Fibroblast of skin of left biceps (primary cell): ENCODE measurements at places on chromosomes 12 and 14.

- peak; percentile 44 for DNase-seq
Observed at GRCh38 chr12:96980991-96981414, 73.9 kb downstream of the NEDD1 start.

- peak; percentile 10 for DNase-seq
Observed at GRCh38 chr14:85040046-85040685, 489.8 kb upstream of the FLRT2 start.

DNA sequence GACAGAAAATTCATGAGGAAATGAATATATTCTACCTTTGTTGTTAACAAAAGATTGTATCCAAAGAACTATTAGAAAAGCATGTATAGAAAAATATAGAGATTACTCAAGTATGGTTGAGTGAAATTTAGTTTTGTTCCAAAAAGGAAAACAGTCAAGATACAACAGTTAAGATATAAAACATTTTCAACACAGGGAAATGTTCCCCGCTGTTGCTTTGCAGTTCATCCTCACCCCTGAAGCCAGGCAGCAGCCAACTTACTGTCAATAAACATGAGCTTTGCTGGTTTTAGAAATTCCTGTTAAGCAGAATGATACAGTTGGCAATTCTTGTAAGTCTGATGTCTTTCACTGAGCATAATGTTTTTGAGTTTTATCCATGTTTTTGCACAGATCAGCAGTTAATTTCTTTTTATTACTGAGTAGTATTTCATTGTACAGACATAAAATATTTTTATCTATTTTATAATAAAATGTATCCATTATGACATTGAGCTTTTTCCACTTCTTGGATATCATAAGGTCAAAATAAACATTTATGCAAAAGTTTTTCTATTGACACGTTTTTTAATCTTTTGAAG, 1.2 kb upstream of the CLEC2B start:
- no peak for DNase-seq

GRCh38 chr12:69039911-69040310, 106.9 kb upstream of the CPM start:
- no peak for DNase-seq

GRCh38 chr12:104591257-104591885, 134.6 kb downstream of the CHST11 start:
- DNase-seq: no peak

- DNase-seq: no peak
Observed at GRCh38 chr12:12534166-12534866, 28.3 kb downstream of the DUSP16 start.

GRCh38 chr14:51386411-51386810, 146.4 kb downstream of the TMX1 start:
- DNase-seq: no peak

GRCh38 chr12:64625243-64626077, 15.2 kb downstream of the RASSF3 start:
- peak; percentile 64 for DNase-seq

DNA sequence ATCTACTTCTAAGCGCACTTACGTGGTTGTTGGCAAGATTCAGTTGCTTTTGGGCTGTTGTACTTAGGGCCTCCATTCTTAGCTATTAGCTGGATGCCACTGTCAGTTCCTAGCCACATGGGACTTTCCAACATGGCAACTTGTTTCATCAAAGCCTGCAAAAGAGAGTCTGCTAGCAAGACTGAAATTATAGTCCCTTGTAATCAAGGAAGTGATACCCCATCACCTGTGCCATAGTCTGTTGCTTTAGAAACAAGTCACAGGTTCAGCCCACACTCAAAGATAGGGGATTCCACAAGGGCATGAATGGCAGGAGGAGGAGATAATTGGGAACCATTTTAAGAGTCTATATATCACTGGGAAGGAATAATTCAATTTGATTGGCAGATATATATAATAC, 27.1 kb upstream of the SLC17A8 start:
- no peak for DNase-seq
